HS-27A (cell line): ENCODE measurements at places on chromosomes 7 and 10.
A peak's percentile ranks its signal among the peaks of the same experiment; 100 is the strongest.

DNA sequence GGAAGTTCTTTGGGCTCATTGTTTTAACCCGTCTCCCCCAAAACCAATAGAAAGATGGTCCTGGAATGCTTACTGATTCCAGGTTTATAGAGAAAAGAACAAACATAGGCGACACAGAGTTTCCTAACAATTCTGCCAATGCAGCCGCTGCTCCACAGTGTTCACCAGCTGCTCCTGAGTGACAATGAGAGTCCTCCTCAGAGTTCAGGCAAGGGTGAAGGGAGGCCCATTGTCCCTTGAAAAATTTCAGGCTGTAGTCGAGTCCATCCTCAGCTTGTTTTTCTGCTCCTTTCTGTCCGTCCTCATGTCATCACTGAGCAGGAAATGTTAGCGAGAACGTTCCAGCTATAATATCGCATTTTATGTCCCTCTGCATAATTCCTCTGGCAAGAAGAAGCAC is 537.6 kb downstream of the TCERG1L start:
- DNase-seq, result no peak

DNA sequence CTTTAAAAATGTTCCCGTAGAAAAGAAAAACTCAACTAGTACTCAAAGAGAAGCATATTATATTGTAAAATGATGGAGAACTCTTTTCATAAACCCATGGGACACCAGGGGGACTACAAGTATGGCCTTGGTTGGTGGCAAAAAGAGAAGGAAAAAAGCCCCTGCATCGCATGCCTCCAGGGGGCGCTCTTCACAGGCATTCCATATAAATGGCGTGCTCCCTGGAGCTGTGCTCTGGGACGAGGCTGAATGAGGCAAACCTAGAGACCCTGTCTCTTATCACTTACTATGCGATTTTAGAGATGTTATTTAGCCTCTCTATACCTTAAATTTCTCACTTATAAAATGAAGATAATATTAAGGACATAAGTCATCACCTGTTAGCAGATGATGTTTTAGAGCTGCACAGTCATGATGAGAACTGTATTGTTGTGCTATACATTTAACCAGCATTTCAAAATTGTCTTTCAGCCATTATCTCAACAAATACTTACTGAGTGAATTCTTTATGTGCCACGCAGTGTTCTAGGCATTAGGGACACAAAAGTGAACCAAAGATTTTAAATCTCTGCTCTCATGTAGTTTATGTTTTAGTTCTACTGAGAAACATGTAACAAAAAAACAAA is 105.8 kb downstream of the ARHGAP21 start:
- peak; percentile 23 for DNase-seq

GRCh38 chr7:137475966-137476365 is 132.4 kb upstream of the PTN start:
- no peak for DNase-seq

- DNase-seq, result no peak
These were observed 17.4 kb upstream of the IKZF1 start for GRCh38 chr7:50287129-50287528.

GRCh38 chr10:31622978-31623377 is 304.0 kb downstream of the ZEB1 start:
- no peak for DNase-seq

- no peak for DNase-seq
These were observed 26.6 kb downstream of the COL13A1 start for GRCh38 chr10:69828144-69828870.

DNA sequence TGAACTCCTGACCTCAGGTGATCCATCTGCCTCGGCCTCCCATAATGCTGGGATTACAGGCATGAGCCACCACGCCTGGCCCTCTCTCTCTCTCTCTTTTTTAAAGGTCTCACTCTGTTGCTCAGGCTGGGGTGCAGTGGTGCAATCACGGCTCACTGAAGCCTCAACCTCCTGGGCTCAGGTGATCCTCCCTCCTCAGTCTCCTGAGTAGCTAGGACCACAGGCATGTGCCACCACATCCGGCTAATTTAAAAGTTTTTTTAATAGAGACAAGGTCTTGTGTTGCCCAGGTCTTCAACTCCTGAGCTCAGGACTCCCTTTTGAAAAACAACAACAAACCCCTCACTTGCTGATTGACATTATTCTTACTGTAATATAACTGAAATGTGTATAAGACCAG is 11.6 kb downstream of the PALD1 start:
- no peak for DNase-seq

DNA sequence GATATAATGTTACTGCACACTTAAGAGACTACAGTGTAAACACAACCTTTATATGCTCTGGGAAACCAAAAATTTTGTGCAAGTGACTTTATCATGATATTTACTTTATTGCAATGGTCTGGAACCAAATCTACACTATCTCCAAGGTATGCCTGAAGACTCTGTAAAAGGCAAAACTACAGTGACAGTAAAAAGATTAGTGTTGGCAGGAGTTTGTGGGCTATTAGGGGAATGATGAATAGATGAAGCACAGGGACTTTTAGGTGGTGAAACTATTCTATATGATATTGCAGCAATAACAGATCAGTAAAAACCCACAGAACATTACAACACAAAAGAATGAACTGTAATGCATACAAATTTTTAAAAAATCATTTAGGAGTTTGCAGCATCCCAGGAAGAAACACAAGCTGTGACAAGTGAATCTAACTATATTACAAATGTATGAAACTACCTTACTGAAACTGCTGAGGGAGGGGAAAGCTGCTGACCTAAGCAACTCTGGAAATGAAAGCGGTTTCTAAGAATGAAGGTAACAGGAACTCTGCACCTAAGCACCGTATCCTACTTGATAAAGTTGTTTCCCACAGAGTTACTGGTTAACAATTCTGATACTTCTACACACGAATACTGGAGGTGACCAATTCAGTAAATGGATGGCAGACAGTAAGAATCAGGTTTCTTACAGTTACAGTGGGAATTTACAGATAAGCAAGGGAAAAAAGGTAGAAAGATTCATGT is 82.6 kb downstream of the ATE1 start:
- DNase-seq, result no peak

DNA sequence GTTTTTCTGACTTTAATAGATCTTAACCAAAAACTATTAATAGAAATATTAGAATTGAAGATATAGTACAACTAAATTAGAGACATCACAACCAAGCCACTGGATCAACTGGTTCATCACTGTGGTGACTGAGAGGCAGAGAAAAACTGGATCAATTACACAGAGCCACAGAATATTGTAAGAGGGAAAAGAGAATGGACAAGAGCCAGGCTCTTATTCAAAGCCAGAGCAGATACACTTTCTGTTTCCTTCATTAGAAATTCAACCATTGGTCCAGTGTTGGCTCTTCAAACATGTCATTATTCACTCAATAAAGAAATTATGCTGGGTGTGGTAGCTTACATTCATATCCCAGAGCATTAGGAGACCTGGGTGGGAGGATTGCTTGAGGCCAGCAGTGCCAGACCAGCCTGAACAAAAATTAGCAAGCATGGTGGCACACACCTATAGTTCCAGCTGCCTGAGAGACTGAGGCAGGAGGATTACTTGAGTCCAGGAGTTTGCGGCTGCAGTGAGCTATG is 295.1 kb downstream of the NEBL start:
- no peak for DNase-seq

- no peak for DNase-seq
These were observed 66.5 kb downstream of the UBE2H start for GRCh38 chr7:129886167-129886817.

DNA sequence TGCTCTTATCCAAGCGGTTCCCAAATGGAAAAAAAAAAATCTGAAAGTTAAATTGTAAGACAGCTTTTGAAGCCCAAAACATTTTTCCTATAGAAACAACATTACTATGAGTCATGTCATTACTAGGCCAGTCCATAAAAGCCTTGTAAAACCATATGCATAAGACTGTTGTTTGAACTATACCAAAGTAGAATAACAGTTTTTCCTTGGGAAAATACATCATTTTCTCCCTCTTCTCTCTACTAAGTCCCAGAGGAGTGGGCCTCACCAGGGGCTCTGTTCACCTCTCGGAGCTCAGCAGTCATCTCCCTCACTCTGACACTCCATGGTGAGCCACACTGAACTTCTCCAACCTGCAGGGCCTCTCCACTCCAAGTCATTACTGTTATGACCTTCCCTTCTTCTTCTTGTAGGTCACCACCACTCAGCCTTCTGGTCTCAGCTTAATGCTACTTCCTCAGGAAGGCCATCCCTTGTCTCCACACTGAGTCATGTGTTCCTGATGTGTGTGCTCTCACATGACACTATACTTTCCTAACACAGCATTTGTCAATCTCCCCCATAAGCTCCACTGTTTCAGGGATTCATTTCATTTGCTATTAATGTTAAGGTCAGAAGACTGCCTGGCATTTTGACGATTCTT is 32.5 kb downstream of the ZNF438 start:
- DNase-seq, result no peak

DNA sequence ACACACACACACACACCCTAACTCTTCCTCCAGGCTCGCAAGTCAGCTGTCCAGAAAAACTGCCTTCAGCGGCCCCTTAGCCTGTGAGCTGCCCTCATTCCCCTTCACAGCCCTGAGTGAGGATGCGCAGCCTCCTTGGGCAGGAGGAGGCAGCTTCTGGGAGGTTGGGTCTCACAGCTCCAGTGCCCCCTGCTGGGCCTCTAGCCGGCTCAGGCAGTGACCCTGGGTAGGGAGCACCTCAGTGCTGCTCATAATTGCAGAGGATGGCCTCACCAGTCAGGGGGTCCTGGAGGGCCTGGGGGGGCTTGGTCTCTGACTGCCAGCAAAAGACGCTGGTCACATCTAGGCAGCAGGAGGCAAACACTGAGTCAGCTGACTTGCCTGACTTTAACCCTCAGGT is 43.7 kb downstream of the ZNF273 start:
- DNase-seq, result no peak

- DNase-seq, result peak; percentile 38
These were observed 271.9 kb upstream of the DGKB start for GRCh38 chr7:15174485-15174884.

GRCh38 chr7:82723411-82723810 is 279.8 kb upstream of the CACNA2D1 start:
- no peak for DNase-seq

GRCh38 chr7:16846601-16847165 is 35.1 kb downstream of the AGR3 start:
- DNase-seq, result no peak
